ENCODE measurements at places on chromosomes 2 and 18.
A peak's percentile ranks its signal among the peaks of the same experiment; 100 is the strongest.

- DNase-seq = peak; percentile 17
Measured at GRCh38 chr2:203492965-203493364, 42.1 kb downstream of the RAPH1 start.

DNA sequence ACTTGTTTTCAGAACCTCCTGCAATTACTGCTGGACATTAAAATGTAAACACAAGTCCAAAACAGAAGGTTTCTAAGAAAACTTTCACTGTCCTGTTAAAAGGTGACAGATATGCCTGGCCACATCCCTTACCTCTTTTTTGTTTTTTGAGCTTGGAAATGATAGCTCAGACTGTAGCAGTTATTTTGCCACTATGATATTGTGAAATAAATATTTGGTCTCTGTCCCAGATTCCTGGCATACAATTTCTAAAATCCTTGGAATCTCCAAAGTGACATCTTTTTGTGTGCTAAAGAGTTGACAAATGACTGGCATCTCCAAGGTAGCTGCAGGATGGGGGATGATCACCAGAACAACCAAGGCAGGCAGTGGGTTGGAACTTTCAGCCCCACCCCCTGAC is 16.8 kb downstream of the TPGS2 start:
- no peak for DNase-seq

DNA sequence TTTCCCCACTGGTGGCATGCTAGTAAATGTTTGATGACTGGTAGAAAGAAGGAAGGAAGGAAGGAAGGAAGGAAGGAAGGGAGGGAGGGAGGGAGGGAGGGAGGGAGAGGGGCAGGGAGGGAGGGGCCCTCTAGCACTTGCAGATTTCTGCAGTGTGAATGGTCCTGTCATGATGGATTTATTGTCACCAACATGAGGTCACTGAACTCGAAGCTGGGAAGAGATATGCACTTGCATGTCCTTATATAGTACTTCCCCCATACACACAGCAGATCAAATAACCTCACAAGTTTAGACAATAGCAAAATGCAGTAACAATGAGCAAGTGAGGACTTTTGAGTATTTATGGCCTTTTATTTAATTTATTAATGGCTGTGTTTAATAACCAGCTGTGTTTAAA is 44.5 kb upstream of the CXCR4 start:
- no peak for DNase-seq

GRCh38 chr2:132760405-132760804 is 90.4 kb upstream of the LYPD1 start:
- DNase-seq = no peak

DNA sequence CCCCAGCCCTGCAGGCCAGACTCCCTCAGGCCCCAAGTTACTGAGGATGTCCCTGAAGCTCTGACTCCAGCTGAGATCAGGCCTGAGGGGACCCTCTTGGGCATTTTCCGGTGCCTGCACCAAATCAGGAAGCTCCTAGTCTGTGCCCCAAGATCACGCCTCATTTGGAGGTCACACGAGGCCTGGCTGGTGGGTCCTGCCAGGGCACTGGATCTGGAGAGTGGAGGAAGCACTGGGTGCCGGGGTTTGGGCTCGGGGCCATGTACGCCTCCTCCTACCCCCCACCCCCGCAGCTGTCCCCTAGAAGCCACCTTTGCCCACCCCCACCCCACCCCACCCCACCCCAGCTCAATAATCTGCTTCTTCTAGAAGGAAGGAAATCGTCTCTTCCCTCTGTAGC is 16.2 kb downstream of the SH2D6 start:
- DNase-seq = no peak

DNA sequence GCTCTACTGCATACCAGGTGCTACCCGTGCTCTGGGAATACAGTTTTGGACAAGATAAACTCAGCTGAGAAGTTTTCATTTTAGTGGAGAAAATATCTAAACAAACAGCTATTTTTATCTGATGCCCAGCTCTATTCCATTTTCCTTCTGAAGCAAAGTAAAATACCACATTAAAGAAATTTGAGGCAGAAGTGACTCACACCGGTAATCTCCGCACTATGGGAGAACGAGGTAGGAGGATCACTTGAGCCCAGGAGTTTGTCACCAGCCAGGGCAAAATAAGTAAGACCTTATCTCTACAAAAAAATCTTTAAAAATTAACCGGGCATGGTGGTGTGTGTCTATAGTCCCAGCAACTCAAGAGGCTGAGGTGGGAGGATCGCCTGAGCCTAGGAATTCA is 416.2 kb upstream of the LYPD1 start:
- DNase-seq = no peak

- no peak for DNase-seq
Measured at GRCh38 chr18:45890606-45891005, 65.1 kb downstream of the SIGLEC15 start.
